Esophagus squamous epithelium (tissue), 5 donors: ENCODE measurements at places on chromosomes 6 and 20. TPM values are rescaled to one million over a fixed set of nuclear protein-coding genes. Genes with fewer than 3 reads are reported as not detected.

- DNase-seq: no peak
Measured at GRCh38 chr6:83867527-83868161, 8.2 kb downstream of the CYB5R4 start.

DNA sequence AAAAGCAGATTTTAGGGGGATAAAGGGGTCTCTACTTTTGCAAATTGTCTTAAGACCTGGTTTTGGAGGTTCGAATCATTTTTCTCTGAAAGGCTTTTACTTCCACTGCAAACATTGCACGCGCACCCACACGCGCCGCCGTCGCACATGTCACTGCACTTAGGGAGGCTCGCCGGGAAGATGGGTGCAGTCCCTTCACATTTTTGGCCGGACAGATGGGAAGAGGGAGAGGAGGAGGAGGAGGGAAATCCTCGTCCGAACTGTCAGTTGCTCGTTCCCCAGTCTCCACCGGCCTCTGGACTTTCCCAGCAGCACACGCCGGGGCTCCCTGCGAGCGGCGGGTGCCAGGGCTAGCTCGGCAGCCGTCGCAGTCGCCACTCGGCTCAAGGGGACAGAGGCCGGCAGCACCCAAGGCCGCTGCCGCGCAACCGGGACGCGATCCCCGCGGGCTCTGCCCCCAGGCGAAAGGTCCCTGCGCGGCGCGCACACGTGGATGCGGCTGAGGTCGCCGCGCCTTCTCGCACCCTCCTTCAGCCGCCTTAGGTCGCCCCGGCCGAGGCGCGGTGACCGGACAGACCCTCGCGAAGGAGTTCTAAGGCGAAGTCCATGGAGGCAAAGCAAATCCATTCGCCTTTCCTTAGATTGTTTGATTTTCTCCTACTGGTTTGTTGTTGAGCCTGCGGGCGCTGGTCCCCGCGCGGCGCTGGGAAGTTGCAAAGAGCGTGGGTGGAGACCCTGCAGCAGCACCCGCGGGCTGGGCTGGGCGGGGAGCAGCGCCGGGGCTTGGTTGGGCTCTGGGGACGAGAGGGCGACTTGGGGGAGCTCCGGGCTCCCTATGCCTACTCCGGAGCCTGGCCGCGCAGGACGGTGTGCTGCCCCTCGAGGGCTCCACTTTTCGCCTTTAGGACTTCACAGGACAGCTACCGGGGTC, 1.2 kb downstream of the MYB start:
- no peak for DNase-seq

DNA sequence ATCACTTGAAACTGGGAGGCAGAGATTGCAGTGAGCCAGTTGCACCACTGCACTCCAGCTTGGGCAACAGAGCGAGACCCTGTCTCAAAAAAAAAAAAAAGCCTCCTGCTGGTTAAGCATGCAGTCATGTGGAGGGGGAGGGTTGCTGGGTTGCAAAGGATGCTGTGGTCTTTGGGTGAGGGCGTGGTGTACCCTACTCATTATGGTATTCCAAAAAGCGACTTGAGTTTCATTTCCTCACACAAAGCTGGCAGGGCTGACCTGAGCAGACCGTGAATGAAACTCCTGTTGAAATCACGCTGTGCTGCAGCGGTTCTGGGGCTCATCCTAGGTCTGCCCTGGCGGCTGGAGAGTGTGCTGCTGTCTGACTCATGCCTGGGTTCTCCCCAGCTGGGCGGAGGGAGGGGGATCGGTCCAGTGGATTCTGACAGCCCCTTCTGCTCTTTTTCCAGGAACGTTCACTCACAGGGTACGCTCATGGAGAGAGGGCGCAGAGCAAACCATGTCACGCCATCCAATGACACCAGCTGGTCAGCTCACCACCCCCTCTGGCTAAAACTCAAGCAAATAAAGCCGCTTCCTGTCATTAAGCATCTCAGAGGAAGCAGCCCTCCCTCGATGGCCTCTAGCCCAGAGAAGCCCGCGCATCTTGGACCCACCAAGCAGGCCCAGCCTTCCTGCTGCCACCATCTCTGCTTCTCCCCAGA, 166.2 kb downstream of the SCML4 start:
- peak; percentile 48 for DNase-seq

DNA sequence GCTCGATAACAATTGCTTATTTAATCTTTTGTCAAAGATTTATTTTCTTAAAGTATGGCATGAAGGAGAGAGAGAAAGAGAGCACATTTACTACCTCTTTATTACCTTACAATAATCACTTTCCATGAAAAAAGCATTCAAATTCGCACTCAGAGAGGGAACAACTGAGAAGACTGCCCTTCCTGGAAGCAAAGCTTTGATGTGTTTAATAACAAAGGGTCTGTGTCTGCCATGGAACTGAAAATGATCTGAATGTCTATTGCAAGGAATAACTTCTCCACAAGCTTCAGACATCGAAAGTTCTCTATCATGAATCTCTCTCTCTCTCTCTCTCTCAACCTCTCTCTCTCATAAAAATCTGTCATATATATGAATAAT, 308.9 kb downstream of the HDGFL1 start:
- DNase-seq: no peak

GRCh38 chr6:13027207-13027606, 301.1 kb downstream of the TBC1D7 start:
- DNase-seq: no peak

DNA sequence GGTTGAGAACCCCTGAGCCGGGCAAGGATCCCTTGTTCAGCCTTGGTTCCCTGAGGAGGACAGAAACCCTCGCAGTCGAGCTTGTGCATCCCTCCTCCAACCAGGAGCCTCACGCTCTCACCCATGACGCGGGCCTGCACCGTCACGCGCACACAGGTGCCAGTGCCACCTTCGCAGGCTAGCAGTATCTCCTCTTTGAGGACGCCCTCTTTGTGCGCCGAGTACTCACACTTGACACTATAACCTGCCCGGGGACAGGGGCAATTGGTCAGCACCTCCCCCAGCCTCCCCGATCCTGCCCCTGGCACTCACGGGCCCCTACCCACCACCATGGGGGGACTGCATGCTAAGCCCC, 13.3 kb downstream of the ADISSP start:
- no peak for DNase-seq

GRCh38 chr20:36861875-36862801, 13.8 kb upstream of the TLDC2 start:
- DNase-seq: no peak

DNA sequence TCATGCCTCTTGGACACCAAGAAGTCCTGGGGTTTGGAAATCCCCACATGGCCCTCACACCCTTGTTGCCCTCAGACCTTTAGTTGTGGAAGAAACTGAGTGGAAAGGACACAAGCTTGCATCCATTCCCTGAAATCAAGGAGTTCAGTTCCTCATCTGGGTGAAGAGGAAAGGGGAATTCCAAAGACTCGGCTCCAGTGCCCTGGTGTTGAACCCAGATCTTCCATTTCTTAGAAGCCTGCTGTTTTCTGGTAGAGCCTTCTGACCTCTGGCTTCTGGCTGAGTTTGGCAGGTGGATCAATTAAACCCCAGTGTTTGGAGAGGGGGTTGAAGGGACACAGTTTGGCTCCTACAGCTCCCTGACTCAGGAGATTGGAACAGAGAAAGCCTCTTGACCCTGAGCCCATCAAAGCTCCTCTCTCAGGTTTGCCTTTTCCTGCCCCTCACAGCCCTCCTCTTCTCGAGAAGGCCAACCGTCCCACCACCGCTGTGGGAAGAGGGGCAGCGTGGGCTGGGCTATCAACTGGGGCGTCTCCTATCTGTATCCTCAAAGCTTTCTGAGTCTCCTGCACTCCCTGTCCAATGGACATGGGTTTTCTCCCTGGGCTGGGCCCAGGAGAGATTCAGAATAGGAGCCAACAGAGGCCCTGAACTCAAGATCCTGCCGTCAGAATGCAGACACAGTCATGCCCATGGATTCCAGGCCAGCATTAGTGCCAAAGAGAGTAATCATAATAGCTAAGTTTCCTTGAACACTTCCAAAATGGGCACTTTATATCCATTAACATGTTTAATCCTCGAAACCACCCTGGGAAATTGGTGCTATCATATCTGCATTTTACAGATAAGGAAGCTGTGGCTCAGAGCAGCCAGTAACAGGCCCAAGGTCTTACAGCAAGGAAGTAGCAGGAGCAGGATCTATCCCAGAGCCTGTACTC, 146.2 kb downstream of the VEGFA start:
- DNase-seq: no peak

- DNase-seq: no peak
Measured at GRCh38 chr6:161583584-161583983, 309.7 kb upstream of the AGPAT4 start.

The ATP9A gene
- 19.3 TPM for total RNA-seq

The RPS6KA2 gene
- total RNA-seq: 14.5 TPM

The PPP1R3D gene
- 14.7 TPM for total RNA-seq

The ADAM33 gene
- total RNA-seq: 3.4 TPM

The HLA-DQA2 gene
- total RNA-seq: 0.38 TPM
